ENCODE measurements at places on chromosomes 7 and 10. TPM values are rescaled to one million over a fixed set of nuclear protein-coding genes. Genes with fewer than 3 reads are reported as not detected.

DNA sequence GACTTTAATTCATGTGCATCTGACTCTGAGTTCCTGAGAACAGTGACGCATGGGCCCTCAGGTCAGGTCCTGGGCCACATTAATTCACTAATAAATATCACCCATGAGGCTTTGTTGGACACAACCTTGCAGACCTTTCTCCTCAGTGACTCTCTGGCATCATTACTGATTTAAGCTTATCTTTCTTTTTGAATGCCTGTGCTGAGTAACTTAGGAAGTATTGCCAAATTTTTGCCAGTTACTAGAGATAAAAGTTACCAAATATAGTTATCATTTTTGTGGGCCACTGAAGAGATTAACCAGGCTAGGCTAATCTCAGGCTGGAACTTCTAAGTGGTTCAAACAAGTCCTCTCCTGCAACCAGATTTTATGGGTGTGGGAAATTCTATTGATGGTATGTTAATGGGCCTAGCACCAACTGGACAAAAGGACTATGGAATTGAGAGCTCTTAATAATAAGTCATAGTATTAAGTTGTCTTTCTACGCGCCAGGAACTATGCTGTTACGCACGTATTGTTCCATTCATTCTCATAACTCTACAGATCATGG is 28.8 kb upstream of the PRTFDC1 start:
- ATAC-seq = peak; percentile 74

The CACNB2 gene
- total RNA-seq = 5.7 TPM

DNA sequence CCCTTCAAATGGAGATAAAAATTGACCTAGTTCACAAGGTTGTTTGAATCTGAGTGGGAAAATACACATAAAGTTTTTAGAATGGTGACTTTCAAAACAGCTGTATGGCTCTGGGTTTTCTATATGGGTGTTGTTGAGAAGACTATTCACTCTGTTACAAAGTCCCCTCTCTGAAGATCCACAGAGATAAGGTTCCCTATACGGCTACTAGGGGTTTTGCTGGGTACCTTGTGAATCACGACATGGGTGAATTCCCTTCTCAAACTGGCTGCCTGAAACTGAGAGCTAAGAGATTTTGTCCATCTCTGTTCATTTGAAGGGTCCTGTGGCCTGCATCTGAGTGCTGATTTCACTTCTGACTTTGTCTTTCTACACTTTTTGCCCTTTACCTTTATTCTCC is 11.8 kb upstream of the SLC13A1 start:
- ATAC-seq = no peak

DNA sequence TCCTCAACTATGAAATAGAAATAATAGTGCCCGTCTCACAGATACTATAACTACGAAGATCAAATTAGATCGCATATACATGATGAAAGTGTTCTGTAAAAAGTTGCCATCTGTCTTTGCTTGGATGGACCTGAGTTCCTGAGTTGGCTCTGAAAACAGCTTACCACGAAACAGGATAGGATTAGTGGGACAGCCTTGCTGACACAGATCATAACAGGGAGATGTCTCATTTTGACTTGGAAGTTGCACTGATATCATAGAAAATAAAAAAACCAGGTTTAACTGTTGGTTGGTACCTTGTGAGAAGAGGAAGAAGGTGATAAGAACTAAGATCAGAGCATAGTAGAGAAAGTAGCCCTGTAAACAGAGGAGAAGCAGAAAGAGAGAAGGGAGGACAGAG is 79.3 kb upstream of the AGBL3 start:
- ATAC-seq = no peak

The ACSM6 gene
- total RNA-seq = 0.23 TPM

DNA sequence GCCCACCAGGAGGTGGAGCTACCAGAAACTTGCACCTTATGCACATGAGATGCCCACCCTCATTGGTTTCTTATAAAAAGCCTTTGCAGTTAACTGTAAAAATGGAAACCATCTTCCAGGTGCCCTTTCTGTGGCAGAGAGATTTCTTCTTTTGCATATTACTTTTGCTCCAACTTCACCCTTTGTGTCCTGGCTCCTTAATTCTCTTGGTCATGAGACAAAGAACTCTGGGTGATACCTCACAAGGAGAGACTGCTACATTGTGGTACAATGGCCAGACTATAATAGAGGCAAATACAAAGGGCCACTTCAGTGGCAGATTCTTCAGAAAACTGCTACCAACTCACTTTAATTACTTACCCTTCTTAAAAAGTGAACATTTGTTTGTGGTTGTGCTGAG is 76.4 kb upstream of the PTER start:
- ATAC-seq = no peak

DNA sequence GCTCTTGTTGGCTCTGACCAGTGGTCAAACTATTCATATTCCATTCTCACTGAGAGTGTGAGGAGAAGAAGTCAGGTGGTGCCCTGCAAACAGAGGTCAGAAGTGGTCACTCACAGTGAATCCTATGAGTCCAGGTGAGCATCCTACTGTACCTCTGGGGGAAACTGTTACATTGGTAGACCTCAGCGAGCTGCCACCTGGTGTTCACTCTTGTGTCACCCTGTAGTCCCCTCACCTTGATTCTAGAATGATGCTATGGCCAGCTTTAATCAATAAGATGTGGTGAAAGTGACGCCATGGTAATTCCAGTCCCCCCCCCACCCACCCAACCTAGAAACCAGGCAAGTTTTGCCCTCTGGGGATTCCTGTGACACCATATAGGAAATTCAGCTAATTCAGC is 1.2 kb upstream of the AMPH start:
- no peak for ATAC-seq

- ATAC-seq = no peak
These were observed 20.5 kb upstream of the RASGEF1A start for GRCh38 chr10:43287056-43288007.

DNA sequence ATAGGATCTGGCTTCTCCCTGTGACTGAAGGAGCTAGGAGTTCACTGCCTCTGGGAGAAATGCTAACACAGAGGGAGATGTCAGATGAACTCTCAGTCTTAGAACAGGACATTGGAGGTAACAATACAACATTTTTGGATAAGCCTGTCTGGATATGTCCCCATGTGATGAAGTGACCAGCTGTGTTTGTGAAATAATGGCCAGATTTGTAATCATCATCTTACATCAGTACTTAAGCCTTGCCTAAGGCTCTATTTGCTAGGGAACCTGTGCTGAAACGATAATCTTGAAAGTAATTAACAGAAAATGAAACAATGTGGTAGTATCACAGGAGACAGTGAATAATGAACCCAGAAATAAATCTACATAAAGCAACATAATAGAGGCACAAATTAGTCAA is 56.2 kb downstream of the CRPPA start:
- ATAC-seq = no peak

- peak; percentile 49 for ATAC-seq
These were observed 135.2 kb downstream of the ADAM12 start for GRCh38 chr10:126252884-126253610.

DNA sequence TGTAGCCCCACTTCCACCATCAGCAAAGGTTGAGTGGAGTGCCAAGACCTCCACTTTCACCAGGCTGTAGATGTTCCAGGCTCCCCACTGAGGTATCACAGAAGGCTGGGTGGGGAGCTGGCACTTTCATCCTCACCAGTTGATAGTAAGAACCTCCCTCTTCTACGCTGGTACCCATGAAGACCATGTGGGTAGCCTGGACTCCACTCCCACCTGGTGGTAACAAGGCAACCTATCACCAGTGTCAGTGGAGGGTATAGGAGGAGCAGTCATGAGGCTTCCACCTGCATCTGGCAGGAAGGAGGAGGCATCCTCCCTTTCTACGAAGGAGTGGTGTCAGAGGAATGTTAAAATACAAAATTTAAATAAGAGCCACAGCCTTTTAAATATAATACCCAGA is 4.4 kb downstream of the SMIM30 start:
- ATAC-seq = peak; percentile 60

The NUTM2D gene
- total RNA-seq = 8.9 TPM

- no peak for ATAC-seq
These were observed 24.1 kb upstream of the MYH16 start for GRCh38 chr7:99248391-99249095.

The VSTM4 gene
- 2.0 TPM for total RNA-seq

DNA sequence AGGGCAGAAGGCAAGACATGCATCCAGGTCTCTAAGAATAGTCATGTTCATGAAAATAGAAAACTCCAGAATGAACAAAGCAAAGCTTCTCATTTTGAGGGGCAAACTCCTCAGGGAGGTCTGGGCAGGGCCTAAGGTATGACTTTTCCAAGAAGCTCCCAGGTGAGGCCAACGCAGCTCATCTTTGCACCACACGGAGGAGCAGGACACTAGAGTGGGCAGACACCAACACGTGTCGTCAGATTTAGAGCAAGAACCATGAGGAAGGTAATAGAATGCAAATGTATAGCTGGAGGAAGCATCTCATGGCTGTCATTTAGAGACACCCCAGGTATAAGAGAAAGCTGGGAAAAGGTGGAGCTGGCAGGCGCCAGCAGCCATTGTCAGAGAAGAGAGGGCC is 95.7 kb downstream of the WDFY4 start:
- ATAC-seq = no peak
